NCI-H1105 treated with DMSO at 0.1 percent for 48 hours (cell line): ENCODE measurements at places on chromosomes 13 and 19.

GRCh38 chr19:17778251-17778967 is 16.5 kb upstream of the B3GNT3 start:
- no peak for DNase-seq

DNA sequence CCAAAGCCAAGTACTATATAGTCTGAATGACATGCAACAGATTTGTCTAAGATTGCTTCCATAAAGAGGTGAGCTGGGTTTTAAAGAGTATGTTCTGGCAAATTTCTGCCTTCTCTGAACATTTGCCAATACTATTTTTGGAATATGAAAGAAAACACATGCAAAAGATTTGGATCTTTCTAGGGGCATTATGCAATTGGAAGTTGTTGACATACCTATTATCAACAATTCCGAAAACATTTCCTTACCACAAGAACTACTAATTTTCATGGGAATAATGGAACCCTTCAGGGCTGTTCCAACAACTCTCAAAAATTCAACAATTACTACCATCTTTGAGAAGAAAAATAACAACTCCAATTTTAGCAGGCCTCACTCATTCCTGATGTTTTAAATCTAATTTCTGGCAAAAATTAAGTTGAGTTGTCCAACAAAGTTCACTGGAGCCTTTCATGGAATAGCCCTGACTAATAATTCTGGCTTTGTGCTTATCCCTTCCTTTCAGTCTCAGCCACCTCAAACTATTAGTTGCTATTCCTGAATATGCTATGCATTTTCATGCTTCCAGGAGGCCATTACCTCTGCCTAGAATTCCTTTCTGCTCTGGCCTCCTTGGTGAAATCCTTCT is 250.0 kb downstream of the RGCC start:
- no peak for DNase-seq

- DNase-seq: no peak
These were observed 5.0 kb downstream of the SOX1 start for GRCh38 chr13:112071723-112072533.

DNA sequence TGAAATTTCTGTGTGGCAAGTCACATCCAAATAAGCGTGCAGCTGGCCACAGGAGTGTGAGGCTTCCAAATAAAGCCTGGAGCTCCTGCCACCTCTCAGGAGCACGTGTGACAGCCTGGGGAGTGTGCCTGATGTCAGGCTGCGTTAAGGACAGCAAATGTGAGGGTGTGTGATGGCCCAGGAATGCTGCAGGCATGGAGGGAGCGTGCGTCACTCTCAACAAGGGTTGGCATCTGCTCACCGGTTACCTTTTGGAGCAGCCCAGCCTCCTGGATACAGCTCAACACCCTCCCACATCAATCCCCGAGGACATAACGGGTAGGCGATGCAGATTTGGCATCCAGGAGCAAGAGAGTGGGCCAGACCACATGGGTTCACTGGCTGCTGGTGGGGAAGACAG is 19.0 kb downstream of the NUMBL start:
- no peak for DNase-seq

- no peak for DNase-seq
These were observed 244.2 kb downstream of the UQCRFS1 start for GRCh38 chr19:28968721-28969120.
